ENCODE measurements at places on chromosomes 2 and 18.

GRCh38 chr2:115480741-115481140 lies 1038.3 kb downstream of the DPP10 start:
- DNase-seq: no peak

DNA sequence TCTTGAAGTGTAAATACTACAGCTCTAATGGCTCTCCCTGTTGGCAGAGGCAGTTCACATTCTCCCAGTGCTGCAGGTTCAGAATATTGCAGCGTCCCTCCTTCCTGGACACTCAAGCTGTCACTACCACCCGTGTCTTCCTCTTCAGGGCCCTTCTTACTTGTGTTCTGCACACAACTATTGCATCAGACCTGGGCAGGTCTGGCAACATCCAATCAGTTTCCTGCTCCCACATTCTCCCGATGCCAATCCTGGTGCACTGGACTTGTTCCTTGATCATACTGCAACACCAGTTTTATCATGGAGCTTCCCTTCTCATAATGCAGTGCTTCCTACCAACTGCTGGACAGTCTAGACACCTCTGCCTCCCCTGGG lies 161.5 kb downstream of the CAPN13 start:
- no peak for DNase-seq

DNA sequence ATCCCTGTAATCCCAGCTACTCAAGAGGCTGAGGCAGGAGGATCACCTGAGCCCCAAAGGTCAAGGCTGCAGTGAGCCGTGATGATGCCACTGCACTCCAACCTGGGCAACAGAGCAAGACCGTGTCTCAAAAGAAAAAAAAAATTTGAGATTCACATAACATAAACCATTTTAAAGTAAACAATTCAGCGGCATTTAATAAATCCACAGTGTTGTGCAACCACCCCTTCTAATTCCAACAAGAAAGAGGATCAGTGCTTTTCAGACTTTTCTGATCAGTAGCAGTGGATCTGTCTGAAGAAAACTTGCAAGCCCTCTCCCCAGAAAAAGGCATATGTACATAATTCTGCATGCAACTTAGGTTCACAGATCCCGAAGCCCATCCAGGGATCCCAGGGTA lies 7.2 kb upstream of the SAG start:
- no peak for DNase-seq

GRCh38 chr2:8315531-8316165 lies 366.2 kb upstream of the ID2 start:
- DNase-seq: no peak

- no peak for DNase-seq
Observed at GRCh38 chr18:37783771-37784170, 218.2 kb upstream of the CELF4 start.

DNA sequence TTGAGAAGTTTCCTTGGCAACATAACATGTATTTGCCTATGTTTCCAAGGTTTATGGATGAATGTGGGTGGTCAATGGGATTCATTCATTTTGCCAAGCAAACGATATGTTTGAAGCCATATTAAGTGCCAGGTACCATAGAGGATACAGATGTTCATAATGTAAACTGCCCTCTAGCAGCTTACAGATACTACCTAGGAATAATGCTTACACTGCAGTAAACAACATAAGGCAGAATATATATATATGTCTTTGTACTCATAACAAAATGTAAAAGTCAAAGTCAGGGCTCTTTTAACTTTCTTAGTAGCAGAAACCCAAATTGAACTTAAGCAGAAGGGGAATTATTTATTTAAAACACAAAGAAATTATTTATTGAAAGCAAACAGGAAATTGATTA lies 171.6 kb upstream of the TNP1 start:
- DNase-seq: no peak

GRCh38 chr2:120620025-120620793 lies 115.5 kb upstream of the GLI2 start:
- no peak for DNase-seq

DNA sequence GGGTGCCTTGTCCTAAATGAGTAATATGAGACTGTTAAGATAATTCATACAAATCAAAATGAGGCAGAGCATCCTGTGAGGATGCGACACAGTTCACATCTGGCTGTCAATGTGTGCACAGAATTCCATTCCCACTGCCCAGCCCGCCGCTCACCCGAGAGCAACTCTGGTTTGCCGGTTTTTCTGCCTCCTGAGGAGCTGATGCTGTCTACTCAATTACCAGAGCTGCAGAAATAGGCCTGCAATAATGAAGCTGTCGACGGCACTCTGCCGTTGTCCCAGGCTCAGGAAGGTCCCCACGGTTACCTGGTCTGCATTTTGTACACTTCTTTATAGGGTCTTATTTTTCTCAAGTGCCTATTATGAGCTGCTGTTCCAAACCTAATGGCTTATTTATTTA lies 55.7 kb upstream of the LYPD1 start:
- no peak for DNase-seq

DNA sequence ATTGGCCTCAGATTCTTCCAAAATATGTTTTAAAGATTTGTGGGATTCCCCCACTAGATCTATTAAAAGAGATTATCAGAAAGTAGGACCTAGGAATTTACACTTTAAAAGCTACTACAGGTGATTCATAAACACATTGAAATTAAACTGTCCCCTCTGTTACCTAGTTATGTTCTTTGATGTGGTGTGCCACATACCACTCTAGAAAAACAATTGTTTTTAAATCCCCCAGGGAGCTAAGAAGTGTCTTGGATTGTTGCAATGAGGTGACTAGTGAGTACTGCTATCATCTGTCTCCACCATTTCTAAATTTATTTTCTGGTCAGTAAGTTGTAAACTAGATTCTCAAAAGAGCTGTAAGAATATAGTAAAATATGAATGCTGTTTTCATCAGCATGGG lies 214.5 kb upstream of the DOK6 start:
- DNase-seq: no peak

DNA sequence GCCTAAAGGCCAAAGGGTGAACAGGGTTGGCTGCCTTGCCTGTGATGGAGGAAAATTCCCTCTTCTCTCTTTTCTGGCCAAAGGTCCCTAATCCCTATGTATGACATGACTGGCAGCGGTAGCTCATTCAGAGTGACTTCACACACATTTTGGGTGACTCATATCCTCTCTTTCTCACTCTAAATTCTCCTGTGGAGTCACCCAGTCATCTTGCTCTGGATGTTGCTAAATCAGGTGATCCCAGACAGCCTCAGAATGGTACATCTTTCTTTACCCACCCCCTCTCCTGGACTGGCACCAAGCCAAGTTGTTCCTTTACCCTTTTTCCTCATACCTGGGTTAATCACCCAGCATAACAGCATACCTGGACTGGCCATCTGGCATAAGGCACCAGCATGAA lies 77.2 kb downstream of the NEURL3 start:
- DNase-seq: peak; percentile 97

DNA sequence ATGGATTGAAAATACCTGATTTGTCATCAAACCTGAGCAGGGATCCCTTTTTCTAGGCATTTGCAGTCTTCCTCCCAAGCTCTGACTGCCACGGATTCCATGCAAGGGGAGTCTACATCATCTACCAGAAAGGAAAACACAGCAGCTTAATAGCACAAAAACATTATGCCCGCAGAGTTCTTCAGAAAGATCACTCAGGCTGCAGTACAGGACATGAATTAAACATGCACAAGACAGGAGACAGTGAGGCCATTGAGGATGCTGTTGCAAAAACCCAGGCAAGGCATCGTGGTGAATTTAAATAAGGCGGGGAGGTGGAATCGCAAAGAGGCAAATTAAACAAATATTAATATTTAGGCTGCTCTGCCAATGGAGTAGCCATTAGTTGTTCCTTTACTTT lies 88.5 kb downstream of the MRPS9 start:
- DNase-seq: no peak

GRCh38 chr2:163601377-163601776 lies 134.4 kb downstream of the FIGN start:
- peak; percentile 4 for DNase-seq

- DNase-seq: no peak
Observed at GRCh38 chr2:12463189-12463588, 253.5 kb upstream of the TRIB2 start.

- no peak for DNase-seq
Observed at GRCh38 chr2:45253151-45253550, 243.9 kb upstream of the SIX2 start.

DNA sequence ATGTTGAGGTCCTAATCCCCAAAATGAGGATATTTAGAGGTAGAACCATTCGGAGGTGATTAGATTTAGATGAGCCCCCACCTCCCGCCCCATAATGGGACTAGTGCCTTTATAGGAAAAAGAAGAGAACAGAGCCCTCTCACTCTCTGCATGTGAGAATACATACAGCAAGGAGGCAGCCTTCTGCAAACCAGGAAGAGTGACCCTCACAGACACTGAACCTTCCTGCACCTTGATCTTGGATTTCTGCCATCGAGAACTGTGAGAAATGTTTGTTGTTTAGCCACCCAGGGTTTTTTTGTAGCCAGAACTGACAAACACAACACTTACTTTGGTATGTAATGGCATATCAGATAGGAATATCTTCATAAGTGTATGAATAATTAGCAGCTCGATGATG lies 83.7 kb downstream of the XIRP2 start:
- no peak for DNase-seq

DNA sequence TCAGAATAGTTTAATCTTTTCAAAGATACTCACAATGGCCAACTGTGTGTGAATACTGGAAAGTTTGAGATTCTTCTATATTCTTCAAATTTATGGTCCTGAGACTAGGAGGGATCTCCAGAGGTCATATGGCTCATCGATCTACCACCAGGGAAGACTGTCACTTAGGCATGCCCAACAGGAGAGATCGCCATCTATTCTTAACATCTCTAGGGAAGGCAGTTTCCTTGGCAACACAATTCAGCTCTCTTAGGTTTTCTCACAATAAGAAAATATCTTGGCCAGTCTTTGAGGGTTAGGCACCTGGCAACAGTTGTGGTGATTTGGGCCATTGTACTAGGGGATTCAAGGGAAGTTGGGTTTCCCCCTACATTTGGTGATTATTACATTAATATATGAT lies 107.2 kb downstream of the GALNT3 start:
- no peak for DNase-seq

DNA sequence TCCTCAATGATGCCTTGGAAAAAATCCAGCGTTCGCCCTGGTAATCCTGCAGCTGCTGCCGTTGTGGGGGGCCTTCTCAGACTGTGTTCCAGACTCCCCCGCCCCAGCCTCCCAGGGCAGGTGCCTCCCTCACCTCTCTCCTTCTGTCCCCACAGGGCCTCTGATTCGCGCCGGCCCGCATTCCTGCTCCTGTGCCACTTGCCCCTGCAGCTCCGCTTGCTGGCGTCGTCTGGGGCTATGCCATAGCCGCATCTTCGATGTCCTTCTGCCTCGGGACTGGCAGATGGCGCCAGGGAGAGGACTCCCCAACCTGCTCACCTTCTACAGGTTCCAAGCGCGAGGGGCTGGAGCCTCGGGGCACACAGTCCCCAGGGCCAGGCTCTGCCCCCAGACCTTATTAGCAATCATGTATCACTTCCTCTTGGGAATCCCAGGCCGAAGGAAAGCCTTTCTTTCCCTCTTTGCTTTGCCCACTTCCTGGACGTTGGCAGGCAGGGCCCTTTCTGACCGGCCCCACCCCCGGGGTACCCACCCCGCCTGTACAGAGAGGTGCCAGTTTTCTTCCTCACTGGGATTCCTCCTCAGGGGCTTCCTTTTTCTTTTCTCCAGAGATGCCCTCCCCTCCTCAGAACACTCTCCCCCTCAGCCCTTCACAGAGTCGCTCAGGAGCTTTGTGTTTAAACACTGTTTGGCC lies 4.4 kb downstream of the SPATA3 start:
- no peak for DNase-seq

- no peak for DNase-seq
Observed at GRCh38 chr18:46209161-46209560, 105.0 kb downstream of the HAUS1 start.

DNA sequence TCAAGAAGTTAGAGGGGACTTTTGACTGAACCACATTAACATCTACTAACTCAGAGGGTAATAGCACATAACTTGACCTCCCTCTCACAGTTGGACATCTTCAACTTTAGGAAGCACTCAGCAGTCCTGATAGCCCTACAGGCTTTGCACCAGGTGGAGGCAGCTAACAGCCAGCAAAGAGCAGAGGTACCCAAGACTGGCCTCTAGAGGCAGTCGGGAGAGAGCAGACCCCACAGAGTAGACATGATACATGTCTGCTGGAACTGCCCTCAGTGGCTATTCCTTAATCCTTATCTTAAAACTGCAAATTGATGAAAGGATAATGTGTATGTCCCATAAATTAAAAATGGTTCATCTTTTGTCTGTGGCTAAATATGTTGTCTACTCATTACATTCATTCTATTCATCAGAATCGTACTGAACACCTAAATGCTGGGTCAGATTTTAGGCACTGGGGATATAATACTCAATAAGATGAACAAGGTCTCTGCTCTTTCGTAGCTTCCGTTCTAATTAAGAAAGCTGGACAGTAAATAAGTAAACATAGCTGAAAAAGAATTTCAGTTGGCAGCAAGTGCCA lies 49.8 kb downstream of the CAB39 start:
- peak; percentile 55 for DNase-seq

GRCh38 chr2:129550536-129550935 lies 428.9 kb upstream of the RAB6C start:
- DNase-seq: no peak

DNA sequence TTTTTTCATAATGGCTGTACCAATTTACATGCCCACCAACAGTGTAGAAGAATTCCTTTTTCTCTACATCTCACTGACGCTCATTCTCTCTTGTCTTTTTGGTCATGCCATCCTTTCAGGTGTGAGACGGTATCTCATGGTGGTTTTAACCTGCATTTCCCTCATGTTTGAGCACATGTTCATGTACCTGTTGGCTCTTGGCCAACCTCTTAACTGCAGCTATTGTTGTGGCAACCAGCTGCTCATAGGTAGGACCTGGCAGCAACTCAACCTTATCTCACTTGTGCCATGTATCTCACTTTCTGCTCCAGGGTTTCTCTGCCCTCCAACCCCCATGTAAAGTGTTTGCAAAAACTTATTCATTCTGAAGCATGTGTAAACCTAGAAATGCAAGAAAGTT lies 167.5 kb downstream of the UPP2 start:
- no peak for DNase-seq

GRCh38 chr2:5766561-5766960 lies 74.4 kb downstream of the SOX11 start:
- DNase-seq: no peak

DNA sequence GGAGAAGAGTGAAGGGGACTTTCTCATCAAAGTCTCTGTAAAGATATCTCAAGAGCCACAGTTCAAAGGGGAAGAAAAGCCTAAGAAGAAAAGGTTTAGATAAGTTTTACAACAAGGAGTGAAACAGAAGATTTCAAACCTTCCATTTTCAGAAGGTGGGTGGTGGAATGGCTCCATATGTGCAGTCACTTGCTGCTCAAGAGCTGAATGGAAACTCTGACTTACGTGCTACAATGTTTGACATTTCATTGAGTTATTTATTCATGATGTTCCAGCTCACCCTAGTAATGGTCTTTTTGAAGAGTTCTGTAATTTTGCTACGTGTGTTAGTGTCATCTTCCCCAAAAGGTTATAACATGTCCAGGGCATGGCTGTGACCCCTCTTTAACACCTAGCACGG lies 21.7 kb downstream of the LCT start:
- DNase-seq: no peak

DNA sequence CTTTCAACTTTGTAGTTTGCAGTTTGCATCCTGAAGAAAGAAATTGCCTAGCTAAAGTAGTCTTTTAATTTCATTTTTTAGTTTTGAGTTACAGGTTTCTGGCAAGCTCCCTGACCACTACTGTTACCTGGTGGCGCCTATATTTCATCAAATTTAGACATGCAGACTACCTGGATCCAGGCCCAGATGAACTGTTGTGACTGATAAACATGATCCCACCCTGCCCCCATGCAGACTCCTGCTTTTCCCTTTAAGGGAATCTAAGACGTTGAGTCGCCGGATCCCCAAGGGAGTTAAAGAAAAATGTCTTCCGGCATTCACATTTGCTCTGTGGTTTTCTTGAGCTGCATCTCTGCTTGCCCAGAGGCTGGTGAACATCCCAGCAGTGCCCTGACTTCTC lies 22.2 kb downstream of the METAP1D start:
- no peak for DNase-seq

Measured in RKO (cell line).